ENCODE measurements at places on chromosomes 4 and X.

DNA sequence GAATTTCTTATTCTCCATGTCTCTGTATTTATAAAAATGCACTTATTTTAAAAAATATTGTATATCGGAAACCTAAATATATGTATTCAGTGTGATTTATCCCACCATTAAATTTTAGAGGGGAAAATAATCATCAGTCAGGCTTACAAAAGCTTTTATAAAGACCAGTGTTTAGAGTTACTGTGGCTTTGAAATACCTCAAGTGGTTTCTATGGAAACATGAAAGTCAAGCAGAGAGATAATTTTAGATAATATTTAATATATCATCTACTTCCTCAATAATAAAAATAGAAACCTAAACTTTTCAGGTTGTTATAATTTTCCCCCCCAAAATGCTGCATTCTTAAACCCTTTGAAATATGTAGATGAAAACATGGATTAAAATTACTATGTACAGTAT, 332.9 kb upstream of the PITX2 start:
- no peak for DNase-seq

GRCh38 chr4:95506264-95506663, 42.5 kb downstream of the UNC5C start:
- DNase-seq, result no peak

GRCh38 chr4:83010111-83010521, 507 bp downstream of the LIN54 start:
- no peak for DNase-seq

DNA sequence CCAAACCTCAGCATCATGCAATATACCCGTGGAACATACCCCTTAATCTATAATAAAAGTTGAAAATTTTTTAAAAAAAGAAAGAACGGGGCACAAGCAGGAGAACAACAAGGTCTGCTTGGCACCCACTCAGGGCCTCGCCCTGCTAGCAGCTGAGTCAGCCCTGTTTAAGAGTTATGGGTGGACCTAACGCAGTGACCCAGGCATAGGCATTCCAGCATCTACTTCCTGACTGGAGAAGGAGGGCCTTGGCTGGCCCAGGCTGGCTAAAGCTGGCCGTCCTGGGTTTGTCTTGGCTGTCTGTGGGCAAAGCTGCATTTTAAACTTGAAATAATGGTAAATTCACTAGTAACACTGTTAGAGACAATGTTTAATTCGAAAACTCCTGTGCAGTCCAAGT, 236.7 kb upstream of the PGRMC2 start:
- DNase-seq, result no peak

DNA sequence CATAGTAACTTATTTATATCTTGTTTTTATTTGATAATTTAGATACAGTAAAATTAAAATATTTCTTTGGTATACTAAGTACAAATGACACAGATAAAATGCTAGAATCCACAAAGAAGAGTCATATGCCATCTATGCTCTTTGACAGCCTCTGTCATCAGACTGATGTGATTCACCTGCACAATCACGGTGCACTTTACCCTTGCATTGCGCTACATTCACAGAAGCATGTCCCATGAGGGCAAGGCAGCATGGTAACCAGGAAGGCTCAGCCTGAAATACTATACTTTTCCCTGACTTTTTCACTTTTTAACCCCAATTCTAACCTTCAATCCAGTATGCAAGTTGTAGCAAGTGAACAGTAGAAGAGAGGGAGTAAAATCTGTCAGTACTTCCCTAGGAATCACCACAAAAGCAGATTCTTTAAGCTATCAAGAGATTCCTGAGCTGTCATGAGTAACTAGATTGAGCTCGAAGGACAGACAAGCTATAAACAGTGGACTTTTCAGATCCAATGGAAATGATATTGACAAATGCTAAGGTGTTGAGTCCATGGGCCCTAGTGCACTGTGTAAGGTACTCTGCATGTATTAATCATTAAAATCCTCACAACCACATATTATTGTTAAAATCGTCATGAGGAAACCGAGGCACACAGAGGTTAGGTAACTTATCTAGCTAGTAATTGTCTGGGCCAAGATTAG, 14.2 kb downstream of the SEC24D start:
- no peak for DNase-seq

- no peak for DNase-seq
Observed at GRCh38 chr4:41318839-41319530, 62.3 kb downstream of the UCHL1 start.

DNA sequence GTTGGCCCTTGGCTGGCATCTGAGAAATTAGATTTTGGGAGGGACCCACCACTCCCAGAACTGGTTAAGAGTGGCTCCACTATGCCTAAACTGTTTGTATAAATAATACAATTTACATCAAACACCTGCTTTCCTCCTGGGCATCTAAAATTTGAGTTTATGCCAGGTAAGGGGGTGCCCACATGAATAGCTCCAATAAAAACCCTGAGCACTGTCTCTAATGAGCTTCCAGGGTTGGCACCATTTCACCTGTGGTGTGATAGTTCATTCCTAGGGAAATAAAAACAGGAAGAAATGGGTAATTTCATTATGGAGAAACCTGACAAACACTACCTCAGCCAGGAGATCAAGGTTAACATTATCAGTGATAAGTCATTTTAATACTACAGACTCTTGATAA, 119.7 kb downstream of the FRYL start:
- no peak for DNase-seq
